ENCODE measurements at places on chromosomes 6 and 20.

- no peak for DNase-seq
Observed at GRCh38 chr6:141925001-141925400, 207.7 kb upstream of the GJE1 start.

DNA sequence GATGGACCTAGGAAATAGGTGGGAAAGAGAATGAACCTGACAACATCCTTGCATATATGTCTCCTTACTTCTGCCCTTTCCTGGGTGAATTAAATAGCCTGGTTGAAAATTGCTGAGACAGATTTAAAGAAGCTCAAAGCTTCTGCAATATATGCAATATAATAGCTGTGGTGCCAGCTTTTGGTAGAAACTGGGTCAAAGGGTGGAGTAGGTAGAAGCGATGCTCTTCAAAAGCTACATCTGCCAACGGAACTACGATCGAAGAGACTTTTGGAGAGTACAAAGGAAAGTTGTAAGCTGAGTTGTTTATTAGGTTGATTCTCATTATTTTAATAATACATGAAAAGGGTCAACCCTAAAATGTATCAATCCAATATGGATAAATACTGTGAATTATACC, 22.8 kb upstream of the TTK start:
- DNase-seq: no peak

DNA sequence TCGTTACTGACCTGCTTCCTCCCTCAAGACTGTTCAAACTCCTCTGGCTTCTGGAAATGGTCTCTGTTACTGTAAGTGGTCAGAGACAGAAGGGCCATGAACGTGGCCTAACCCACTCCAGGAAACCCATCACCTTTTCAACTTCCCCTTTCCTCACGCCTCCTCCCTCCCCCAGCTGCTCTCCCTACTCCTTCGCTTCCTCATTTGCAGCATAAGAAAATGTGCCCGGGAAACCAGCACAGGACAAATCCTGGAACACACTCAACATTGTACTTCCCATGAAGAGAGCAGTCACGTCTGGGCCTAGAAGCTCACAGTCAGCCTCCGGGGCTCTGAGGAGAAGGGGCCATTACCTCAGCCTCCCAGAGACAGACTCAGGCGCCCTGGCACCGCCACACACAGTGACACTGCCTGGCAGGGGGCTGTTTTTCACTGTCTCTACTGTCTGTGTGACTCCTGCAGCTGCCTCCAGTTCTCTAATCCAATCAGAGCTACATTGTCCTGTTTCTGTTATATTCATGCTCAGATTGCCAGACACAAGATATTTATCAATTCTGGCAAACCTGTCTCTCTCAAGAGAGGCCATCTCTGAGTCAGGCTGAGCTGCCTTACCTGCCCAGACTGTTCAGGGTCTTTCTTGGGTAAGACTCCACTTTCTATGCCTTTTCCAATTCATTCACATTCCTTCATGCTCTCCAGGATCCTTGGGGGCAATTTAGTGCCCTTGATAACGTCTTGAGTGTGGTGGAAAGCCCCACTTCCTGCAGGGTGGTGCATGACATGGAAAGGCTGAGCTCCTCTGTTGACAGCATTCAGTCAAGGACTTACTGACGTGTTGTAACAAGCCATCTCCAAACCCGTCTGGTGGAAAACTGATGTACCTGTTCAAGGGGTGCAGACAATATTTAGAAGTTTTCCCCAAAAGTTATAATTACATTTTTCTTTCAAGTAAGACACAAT, 242.2 kb downstream of the HIVEP2 start:
- no peak for DNase-seq

- DNase-seq: no peak
Observed at GRCh38 chr20:62907384-62908317, 18.7 kb downstream of the DIDO1 start.

- no peak for DNase-seq
Observed at GRCh38 chr6:30136570-30137286, 788 bp downstream of the TRIM40 start.
